Effector CD8-positive, alpha-beta T cell (primary cell): ENCODE measurements at places on chromosomes 3 and 15.

DNA sequence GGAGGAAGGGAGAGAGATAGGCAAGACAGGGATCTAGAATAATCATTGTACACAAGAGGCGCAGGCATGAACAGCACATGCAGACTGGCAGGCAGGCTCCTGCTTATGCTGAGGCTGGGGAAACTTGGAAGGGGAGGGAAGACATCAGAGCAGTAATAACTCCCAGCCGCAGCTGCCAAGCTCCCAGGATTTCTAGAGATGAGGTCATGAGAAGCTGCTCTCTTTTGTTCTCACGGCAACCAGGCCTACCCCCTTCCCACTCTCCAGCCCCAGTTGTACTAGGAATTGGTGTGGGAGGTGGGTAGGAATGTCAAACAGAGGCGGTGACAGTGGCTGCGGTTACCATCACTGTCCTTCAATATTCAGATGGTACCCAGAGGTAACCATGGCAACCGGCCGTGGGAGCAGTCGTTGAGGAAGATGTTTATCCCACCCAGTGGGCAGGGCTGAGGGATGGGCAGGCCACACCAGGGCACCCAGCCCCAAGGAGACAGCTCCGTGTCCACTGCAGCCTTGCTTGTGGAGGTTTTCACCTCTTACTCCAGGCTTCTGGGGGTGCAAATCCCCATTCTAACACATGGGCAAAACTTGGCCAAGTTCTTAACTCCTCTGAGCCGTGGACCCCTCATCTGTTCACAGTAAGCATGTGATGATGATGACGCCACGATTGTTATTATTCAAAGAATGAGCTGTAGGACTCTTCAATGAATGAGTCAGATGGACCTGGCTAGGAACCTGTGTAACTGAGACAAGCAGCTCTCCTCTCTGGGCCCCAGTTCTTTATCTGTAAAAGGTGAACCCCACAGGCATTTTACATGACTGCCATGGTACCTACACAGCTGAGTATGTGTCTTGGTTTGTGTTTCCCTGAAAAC, 360.8 kb upstream of the PROK2 start:
- DNase-seq, result no peak

DNA sequence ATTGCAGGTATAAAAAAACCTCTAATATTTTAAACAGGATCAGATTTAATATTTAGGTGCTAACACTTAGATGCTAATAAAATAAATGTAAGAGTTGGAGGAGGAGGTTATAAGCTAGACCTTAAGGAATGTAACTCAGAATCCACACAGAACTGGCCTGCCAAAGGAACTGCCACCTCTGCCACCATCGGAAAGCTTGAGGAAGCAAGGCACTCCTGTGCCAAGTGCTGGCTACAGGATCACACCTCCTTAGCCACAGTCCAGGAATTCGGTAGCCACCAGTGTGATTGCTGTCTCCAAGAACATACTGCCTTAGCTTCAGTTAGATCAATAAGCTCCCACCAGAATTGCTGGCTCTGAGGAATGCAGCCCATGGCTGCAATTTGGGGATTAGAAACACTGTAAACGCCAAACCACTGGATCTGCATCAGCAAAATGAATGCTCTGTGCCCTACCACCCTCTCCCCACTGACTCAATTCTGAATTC, 58.0 kb downstream of the FRMD5 start:
- no peak for DNase-seq

DNA sequence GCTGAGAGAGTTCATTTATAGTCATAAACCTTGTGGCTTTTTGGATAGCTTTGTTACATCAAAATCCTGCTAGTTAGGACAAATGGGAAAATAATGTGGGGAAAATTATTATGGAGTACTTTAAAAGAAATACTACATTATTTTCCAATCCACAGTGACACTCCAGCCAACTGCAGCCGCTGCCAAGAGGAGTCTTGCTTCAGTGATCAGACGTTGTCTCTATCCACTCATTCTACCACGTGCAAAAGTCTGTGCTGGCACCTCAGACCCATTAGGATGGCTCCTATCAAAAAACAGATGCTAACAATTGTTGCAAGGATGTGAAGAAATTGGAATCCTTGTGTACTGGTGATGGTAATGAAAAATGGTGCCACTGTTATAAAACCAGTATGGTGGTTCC, 128.6 kb upstream of the IQSEC1 start:
- DNase-seq, result no peak

- DNase-seq, result no peak
Observed at GRCh38 chr3:15064299-15064834, 748 bp downstream of the MRPS25 start.

GRCh38 chr3:15948388-15948787, 150.6 kb upstream of the ANKRD28 start:
- DNase-seq, result no peak

DNA sequence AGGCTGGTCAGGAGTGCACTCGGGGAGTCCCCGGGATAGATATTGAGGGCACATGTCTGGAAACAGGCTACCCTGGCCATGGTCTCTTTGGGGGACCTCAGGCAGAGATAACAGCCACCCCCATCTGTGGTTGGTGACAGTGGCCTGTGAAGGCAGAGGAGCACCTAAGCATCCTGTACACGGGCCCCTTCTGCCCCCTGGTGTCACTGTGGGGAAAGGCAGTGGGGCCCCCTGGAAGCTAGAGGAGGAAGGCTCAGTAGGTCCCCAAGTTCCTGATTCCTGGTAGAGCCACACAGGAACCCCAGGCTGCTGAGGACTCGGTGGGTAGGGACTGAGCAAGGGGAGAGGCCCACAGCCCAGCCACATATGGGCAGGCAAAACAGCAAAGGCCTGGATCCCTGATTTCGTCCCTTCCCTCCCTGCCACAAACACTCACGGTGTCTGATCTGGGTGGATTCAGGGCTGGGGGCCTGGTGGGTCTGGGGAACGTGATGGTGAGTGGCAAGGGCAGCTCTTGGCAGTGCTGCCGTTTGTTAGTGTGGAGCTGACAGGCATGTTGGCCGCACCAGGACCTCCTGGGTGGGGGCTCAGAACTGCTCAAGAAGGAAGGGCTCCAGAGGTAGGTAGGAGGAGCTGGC, 14.1 kb upstream of the CXCR6 start:
- peak; percentile 49 for DNase-seq

DNA sequence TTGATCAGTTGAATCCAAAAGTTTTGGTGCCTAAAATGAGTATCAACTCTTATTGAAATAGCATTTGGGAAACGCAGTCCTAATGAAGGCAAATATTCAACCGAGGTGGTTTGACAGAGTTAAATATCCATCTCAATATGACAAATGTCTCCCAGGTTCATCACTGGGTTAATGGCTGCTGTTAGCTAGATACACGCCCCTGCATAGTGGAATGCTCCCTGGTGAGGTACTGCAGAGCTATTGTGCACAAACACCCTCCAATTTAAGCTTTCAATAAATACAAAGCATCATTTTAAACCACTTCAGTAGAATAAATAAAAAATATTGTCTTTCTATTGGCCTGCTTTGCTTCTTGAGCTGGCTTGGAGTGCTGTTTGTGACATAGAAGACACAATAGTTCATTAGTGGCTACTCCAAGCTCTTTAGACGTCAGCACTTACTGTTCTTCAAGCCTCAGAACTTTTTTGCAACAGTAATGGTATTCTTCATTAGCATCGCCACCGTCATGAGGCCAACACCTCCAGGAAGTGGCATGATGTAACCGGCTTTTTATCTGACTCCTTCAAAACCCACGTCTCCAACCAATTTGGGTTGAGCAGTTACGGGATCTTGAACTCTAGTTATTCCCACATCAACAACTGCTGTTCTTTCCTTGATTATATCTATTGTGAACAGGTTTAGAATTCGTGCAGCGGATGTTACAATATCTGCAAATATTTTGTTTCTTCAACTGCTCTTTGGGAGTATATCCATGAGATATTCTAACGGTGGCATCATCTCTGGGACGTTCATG, 1159.6 kb upstream of the EPHA6 start:
- DNase-seq, result no peak

GRCh38 chr3:117553461-117553860, 843.9 kb downstream of the TUSC7 start:
- DNase-seq, result no peak

GRCh38 chr15:46270481-46271147, 635.8 kb downstream of the SQOR start:
- no peak for DNase-seq

- DNase-seq, result no peak
Observed at GRCh38 chr15:59394166-59394661, 21.5 kb upstream of the MYO1E start.

- DNase-seq, result no peak
Observed at GRCh38 chr15:92936693-92937092, 36.6 kb downstream of the CHD2 start.

GRCh38 chr3:177196456-177197040, 734 bp downstream of the TBL1XR1 start:
- peak; percentile 47 for DNase-seq

GRCh38 chr15:51312166-51313073, 26.0 kb downstream of the CYP19A1 start:
- no peak for DNase-seq

DNA sequence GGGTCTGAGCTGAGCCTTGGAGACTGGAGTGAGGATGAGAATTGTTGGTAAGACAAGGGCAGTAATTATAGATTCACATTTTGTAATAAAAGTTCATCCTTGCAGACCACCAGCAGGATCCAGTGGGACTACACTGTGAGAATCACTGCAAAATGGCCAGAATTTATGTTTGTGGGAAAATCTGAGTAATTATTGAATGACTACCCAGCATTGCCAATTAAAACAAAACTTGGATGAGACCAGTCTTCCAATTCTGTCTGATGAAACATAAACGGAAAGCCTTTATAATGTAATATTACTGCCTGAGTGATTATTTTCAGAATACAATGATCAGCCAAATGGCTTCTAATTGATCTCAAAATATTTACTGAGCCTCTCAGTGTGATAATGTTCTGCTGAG, 323.3 kb upstream of the C2CD4B start:
- no peak for DNase-seq

DNA sequence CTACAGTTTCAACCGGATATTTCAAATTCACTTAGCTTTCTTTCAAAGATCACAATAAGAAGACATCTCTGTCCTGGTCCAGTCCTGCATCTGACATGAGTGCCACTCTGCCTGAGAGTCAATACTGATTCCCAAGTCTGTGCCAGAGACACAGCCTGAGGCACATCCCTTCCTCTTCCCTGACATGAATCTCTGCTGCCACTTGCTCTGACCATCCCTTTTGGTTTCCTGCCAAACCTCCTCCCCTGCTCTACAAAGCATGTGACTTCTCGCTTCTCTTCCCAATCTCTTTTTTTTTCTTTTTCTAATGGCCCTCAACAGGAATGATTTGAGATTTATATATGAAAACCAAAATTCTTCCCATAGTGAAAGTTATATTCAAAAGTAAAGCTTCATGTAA, 117.9 kb downstream of the MECOM start:
- DNase-seq, result no peak

- no peak for DNase-seq
Observed at GRCh38 chr15:61584410-61584809, 355.3 kb upstream of the RORA start.

DNA sequence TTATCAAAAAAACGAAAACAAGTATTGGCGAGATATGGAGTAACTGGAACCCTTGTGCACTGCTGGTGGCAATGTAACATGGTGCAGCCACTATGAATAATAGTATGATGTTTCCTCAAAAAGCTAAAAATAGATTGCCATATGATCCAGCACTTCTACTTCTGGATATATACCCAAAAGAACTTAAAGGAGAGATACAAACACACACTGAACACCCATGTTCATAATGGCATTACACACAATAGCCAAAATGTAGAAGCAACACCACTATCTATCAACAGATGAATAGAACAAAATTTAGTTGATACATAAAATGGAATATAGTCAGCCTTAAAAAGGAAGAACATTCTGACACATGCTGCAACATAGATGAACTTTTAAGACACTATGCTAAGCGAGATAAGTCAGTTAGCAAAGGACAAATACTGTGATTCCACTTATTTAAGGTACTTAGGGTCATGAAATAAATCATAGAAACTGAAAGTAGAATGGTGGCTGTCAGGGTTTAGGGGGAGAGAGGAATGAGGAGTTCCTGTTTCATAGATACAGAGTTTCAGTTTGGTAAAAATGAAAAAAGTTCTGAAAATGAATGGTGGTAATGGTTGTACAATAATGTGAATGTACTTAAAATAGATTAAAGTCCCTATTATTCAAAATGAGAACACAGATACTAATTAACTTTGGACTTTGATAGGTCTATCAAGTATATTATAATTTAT, 59.4 kb upstream of the IMPG2 start:
- no peak for DNase-seq

- no peak for DNase-seq
Observed at GRCh38 chr3:10417847-10418246, 87.5 kb downstream of the ATP2B2 start.

DNA sequence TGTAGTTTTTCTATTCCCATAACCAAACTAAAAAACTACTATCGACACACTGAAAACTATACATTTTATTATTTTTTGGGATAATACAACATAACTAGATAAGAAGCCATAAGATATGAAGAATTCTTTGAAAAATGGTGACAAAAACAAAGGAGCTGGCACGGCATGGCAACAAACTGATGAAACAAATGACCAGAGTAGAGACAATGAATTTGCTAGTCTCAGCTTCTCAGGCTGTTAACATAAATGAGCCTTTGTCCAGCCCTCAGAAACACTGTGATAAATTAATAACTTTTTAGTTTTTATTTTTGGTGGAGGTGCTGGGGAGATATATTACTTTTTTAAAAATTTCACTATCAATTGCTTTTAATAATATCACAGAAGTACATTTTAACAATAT, 100.7 kb downstream of the SMARCC1 start:
- DNase-seq, result no peak

GRCh38 chr3:100072326-100073048, 41.8 kb downstream of the FILIP1L start:
- no peak for DNase-seq

DNA sequence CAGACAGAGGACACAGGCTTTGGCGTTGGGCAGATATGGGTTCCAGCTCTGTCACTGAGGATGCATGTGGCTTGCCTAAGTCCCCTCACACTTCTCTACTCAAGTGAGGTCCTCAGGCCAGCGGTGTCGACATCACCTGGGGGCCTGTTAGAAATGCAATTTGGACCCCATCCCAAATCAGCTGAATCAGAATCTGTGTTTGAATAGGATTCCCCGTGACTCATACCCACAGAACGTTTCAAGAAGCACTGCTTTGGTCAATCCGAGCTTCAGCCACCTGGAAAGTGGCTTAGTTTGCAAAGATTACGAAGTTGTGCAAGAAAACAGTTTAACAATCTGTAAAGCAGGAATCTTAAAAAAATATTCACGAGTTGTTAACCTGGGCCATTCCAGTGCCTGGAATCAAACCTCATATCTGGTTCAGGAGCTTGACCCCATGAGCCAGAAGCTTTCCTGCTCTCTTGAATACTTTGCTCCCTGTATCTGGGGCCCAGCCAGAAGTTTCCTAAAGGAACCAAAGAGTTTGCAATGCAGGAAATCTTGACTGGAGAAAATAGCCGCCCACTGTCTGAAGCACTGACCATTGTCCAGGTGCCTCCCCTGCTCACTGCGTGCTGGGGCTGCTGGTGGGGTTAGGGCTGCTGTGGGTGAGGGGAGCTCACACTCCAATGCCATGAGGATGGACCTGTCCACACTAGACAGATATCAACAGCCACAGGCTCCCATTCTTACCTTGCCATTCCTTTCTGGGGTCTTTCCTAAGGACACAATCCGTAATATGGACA, 208.5 kb upstream of the LINGO1 start:
- no peak for DNase-seq
